ENCODE measurements at places on chromosomes 6 and 20. TPM values are rescaled to one million over a fixed set of nuclear protein-coding genes. Genes with fewer than 3 reads are reported as not detected.

DNA sequence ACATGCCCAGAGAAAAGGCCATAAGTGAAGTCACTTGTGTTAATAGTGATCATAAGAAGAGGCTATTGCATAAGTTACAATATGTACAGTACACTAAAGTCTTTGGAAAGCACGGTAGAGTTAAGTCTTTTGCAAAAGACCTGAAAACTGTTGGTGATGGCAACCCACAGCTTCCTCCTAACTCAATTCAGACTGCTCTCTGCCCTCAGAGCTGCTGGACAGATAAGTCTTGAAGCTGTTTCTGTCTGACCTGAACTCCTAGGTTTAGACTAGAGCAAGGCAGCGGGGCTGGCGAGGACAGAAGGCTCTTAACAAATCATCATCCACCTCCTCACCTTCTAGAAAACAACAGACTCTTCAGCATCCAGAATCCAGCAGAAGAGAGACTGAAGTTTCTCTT lies 125.4 kb downstream of the CD24 start:
- no peak for DNase-seq

DNA sequence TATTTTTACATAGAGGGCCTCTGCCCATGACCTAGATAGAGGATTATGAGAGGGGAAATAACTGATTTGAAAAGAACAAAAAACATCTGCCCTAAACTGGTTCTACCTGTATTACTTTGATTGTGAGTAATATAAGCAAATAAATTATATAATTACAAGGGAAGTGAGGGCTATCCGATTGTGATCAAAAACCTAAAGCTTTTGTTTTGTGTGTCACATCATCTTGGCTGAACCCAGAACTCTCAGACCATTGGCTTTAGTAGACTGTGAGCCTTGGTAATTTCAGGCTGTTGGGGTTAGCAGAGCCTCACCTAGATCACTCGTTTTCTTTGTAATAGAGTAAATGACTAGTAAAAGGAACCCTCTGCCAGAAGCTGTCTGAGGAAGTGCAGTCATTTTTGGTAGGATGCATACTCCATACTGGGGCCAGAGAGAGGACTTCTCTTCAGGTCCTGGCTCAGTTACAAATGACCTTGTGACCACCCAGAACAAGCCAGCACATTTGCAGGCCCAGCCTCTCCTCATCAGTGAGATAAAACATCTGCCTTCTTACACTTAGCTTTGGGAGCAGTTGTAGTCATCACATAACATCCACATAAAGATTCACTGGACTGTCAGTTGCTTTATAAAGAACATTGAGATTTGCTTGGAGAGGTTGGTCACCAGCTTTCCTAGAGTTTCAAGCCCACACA lies 13.5 kb downstream of the STK35 start:
- DNase-seq = no peak

DNA sequence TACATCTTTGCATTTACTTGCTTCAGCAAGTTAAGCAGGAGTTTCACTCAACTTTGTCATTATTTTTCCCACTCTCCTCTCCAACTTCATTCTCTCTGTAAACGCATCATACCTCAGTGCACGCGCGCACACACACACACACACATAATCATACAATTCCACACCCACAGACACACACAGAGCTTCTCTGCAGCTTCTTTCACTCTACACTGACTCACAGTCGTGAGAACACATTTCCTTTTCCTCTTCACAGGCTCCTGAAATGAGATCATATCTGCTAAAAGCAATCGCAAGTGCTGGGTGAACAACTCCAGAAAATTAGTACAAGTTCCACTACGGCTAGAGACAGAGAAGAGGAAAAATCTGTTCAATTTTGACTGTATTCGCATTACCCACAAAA lies 215.4 kb downstream of the PTPRT start:
- DNase-seq = no peak

DNA sequence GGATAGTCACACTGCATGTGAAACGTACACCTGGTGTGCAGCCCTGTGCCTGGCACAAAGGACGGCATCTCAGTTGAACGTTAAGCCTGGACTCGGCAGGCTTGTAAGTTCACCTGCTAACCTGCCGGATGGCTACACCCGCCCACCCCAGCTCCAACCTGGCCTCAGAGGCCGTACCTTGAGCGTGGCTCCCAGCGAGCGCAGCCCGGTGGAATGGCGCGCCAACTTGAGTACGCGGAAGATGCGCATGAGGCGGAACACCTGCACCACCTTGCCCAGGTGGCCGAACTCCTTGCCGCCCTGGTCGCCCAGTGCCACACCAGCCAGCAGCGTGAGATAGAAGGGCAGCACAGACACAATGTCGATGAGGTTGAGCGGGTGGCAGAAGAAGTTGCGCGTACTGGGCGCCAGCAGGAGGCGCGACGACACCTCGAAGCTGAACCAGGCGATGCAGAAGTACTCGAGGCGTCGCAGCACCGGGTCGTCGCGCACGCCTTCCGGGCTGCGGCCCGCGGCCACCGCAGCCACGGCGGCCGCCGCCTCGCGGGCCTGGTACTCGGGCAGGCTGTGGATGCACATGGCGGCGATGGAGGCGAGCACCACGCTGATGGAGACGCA lies 3.3 kb downstream of the KCNS1 start:
- no peak for DNase-seq

- DNase-seq = no peak
Measured at GRCh38 chr6:108822401-108822800, 25.8 kb upstream of the ARMC2 start.

GRCh38 chr6:114649298-114649697 lies 306.5 kb upstream of the HS3ST5 start:
- DNase-seq = no peak

DNA sequence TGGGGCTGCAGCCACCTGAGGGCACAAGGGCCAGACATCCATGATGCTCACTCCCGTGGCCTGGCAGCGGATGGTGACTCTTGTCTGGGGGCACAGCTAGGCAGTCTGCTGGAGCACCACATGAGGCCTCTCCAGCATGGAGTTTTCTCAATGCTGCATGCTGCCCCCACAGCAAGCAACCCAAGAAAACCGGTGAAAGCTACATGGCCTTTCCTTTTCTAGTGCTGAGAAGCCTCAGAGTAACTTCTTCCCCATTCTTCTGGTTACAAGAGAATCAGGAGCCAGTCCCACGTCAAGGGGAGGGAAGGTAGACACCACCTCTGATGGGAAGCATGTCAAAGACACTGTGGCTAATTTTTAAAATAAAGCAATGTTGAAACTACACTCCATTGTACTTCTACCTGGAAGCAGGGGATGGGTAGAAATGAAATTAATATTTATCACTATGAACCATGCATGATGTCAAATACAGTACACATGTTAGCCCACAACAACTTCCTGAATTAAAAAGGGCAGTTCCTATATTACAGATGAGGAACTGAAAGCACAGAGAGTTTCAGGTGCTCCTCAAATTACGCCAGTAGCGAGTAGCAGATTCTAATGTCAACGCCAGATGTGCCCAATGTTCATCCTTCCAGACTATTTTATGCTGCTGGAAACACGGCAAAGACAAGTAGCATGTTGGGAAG lies 101.5 kb downstream of the LAMP5 start:
- DNase-seq = no peak

- DNase-seq = no peak
Measured at GRCh38 chr6:10719296-10719963, 3.4 kb upstream of the TMEM14C start.

GRCh38 chr20:272718-273117 lies 15.2 kb downstream of the DEFB132 start:
- DNase-seq = no peak

DNA sequence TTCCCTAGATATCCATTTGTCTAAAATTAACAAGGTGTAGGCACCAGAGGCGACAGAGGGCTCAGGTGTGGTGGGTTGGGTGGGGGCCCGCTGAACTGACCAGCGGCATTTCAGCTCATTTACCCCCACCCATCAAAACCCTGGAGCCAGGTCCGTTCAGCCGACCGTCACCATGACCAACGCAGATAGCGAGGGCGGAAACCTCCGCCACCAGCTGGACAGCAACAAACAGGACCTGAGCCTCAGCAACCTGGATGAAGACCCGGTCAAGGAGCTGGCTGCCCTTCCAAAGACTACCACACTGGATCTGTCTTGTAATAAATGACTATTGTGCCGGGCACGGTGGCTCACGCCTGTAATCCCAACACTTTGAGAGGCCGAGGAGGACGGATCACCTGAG lies 120.8 kb upstream of the LGSN start:
- no peak for DNase-seq

Gene LY6G5B
- total RNA-seq = 30.6 TPM

Gene OPRM1
- not detected for total RNA-seq

Gene C6orf132
- 11.8 TPM for total RNA-seq

Gene EPB41L2
- total RNA-seq = 62.7 TPM

Gene RBM24
- total RNA-seq = 1.5 TPM

Gene NRSN1
- not detected for total RNA-seq

Gene TCF21
- total RNA-seq = not detected
